ENCODE measurements at places on chromosomes 3 and 15.

GRCh38 chr15:80823995-80824394, 44.8 kb downstream of the CEMIP start:
- DNase-seq: no peak

- DNase-seq: no peak
Measured at GRCh38 chr3:47578691-47579632, at the start of gene CSPG5. TSS of gene CSPG5 (minus strand) at chr3:47578865. CDS start at chr3:47578693, 172 bp downstream.

DNA sequence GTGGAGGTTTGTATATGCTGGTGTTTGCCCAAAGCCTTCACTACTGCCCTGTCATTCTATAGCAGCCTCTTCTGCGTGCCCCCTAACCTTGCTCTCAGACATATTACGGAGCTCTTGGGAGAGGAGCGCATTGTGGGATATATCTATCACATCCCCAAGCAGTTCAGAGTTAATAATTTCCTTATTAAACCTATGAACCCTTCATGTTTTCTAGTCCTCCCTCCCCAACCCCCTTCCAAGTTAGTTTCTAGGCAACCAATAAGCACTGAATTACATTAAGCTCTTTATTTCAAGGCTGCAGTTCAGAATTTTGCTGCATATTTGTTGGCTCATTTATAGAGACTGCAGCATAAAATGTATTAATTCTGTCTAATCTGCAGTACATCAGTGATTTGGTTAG, 57.3 kb upstream of the GRM7 start:
- DNase-seq: no peak

DNA sequence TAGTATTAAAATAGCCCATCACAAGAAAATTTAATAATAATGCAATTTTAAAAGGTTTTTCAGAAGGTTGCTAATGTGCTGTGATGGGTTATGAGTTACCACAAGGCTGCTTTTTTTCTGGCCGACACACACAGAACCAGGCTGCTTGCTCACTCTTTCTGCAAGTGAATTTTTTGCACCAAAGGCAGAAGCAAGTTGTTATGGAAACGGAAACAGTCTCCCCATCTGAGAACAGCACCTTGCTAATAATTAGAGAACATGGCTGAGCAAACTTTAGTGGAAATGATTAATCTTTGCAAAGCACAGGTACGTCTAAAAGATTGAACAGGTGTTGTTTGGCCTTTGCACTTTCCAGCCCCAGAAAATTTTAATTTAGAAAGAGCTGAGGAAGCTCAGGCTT, 51.0 kb downstream of the CACNA2D3 start:
- DNase-seq: no peak

GRCh38 chr15:41926185-41927056, 32.6 kb upstream of the SPTBN5 start:
- no peak for DNase-seq

DNA sequence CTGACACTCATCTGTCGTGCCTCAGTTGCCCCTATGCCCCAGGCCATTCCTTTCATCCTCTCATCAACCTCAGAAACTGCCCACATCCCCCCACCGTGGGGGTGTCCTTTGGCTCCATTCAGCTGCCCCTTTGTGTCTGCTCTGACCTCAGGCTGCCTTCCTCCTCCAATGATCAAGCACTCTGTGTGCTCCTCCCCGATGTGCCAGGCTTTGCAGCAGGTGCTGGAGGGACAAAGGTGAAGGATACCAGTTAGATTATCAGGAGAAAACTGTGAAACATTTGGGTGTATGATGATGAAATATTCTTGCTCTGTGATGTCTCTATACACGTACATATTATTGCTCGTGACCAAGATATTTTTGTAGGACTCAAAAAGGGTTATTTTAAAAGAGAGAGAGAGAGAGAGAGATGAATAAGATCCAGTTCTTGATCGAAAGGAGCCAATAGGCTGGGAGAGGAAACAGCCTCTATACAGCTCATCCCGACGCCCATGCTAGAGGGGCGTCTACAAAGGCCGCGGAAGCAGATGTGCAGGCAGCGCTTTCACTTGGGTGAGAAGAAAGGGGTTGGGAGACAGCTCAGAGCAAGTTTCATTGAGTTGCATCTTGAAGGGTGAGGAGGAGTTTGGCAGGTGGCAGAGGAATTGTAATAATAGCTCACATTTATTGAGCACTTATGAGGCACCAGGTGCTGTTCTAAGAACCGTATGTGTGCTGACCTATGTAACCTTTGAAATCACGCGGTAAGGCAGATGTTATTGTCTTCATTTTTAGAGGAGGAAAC, 28.3 kb upstream of the ADCY5 start:
- DNase-seq: no peak

DNA sequence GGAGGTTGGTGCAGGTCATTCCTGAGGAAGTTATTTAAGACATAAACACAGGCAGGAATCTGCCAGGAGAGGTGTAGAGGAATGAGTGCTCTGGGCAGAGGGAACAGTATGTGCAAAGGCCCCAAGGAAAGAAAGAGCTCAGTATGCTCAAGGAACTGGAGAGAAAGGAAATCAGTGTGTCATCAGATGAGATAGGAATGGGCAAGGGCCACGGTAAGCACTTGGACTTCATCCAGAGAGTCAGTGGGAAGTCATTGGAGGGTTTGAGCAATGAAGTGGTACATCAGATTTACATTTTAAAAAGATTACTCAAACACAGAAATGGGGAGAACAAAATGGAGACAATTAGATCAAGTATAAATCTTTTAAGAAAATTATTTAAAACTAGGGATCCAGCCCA, 272.2 kb downstream of the ADAMTSL3 start:
- no peak for DNase-seq

DNA sequence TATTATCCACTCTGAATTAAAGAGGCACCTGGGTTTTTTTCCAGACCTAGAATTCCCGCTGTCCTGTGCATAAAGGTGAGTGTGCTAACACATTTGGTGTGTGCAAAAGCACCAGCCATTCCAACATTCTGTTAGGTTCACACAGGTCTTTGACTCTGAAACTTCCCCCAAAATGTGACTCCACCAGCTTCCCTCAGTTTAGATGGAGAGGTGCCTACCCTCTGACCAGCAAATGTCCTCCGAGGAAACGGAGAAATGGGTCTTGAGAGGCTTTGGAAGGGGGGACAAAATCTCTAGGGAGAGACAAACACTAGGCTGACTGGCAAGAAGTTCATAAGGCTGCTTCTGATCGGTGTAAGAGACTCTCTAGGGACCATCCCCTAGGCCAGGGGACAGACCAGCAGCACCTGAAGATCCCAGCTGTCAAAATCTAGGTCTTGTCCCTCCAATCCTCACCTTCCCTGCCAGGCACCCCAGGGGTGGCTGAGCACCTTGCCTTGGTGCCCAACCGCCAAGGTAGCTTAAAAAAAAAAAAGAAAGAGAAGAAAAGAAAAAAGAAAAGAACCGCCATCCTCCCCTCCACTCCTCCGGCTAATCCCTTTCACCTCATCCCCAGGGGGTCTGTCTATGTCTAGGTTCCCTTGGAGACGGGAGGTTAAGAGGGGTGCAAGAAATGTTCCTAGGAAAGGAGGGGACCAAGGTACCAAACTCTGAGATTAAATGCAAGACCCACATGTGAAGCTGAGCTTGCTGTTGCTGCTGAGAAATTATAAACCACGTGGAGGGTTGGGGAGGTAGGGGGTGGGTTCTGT, 2.0 kb upstream of the MECOM start:
- no peak for DNase-seq

GRCh38 chr3:195097331-195098255, 173.4 kb downstream of the XXYLT1 start:
- no peak for DNase-seq

GRCh38 chr3:194541483-194541882, 54.7 kb upstream of the ATP13A3 start:
- DNase-seq: no peak

GRCh38 chr3:147680837-147681483, 271.8 kb downstream of the ZIC1 start:
- no peak for DNase-seq

DNA sequence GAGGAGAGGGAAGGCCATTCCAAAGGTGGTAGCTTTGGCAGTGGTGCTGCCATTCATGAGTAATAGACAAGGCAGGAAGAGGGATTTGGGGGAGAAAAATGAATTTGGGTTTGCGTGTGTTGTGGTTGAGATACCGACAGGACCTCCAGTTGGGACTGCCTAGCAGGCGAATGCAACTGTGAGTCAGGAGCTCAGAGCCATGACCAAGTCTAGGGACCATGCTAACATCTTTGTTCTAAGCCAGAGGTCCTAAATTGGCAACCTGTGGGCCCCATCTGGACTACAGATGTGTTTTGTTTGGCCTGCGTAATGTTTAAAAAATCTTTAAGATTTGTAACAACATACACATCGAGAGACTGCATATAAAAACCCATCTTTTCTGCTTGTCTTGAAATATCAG, 61.6 kb downstream of the SAMMSON start:
- DNase-seq: peak; percentile 89

DNA sequence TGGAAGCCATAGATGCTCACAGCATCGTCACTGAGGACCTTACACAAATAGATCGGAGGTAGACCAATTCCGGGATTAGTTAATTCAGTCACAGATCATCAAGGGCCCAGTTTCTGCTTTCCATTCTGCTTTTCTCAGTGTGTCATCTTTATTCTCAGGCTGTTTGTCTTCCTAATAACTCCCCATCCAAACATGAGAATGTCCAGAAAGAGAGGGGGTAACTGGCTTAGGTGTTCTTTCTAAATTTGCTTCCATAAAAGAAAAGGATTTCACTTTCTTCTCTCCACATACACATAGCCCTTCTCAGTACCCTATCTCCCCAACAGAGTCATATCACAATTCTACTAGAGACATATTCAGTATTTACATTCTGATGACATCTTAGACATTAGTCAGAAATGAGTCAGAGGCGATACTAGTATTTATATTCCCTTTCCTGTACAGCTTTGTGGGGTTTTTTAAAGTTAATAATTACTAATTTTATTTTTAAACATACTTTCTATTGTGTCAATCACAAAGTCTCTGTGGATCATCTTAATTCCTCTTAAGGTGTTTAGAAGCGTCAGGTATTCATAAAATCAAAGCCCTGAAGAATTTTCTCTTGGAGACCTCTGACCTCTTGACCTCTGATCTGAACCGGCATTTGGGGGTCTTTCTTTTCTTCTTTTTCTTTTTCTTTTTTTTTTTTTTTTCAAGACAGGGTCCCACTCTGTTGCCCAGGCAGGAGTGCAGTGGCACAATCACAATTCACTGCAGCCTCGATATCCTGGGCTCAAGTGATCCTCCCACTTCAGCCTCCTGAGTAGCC, 24.3 kb upstream of the IL12A start:
- peak; percentile 78 for DNase-seq

GRCh38 chr3:4523710-4524698, 30.9 kb downstream of the ITPR1 start:
- DNase-seq: peak; percentile 31

DNA sequence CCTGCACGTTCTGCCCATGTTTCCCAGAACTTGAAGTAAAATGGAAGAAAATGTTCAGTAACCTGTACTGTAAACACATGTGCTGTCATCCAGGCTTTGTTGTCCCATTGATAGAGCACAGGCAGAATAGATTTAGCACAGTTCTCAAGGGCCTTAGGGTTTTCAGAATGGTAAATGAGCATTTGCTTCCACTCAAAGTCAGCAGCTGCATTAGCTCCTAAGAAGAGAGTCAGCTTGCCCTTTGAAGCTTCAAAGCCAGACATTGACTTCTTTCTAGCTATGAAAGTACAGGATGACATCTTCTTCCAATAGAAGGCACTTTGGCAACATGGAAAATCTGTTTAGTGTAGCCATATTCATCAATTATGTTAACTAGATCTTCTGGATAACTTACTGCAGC, 76.2 kb upstream of the TMEM108 start:
- DNase-seq: no peak

GRCh38 chr3:39468108-39468436, 592 bp downstream of the MOBP start:
- DNase-seq: no peak

- no peak for DNase-seq
Measured at GRCh38 chr3:189301479-189301878, 129.7 kb downstream of the TPRG1 start.

- no peak for DNase-seq
Measured at GRCh38 chr15:87575896-87576473, 680.6 kb downstream of the NTRK3 start.

DNA sequence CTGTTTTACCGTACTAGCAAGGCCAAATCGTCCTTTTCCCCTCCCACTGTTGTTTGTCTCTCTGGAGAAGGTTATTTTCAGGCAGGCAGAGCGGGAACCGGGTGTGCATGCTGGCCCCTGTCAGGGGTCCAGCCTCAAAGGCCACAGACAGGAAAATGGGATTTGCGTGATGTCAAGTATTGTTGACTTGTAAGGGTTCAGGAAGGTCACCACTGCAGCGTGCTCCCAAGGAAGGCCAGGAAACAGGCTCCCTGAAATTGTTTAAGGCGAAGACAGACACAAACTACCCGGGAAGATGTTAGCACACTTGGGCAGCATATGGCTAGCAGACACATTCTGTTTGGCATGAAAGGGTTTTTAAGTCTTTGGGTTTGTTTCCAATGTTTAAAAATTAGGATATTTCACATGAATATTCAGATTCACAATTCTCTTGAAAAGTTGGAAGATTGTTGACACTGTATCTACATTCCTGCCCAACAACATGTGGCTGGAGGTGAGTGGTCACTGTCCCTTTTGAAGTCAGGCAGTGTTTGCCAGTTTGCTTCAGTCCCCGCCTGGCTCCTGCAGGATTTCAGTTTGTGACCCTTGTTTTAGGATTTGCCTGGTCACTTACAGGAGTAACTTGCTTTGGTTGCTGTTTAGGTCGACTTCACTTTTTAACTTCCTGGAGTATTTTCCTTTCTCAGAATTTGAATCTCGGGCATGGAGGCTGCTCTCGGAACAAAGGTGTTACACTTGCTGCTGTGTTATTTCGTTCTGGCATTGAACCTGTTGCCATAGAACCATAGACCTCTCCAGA, 90.4 kb downstream of the BDH1 start:
- no peak for DNase-seq

DNA sequence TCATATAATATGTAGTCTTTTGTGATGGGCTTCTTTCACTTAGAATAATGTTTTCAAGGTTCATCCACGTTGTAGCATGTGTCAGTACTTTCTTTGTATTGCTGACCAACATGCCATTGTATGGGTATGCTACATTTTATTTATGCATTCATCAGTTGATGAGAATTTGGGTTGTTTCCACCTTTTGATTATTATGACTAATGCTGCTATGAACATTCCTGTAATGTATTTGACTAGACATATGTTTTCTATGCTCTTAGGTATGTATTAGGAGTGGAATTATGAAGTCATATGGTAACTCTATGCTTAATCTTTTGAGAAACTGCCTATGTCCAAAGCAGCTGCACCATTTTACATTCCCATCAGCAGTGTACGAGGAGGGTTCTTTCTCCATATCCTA, 3.2 kb upstream of the PODXL2 start:
- DNase-seq: peak; percentile 49

DNA sequence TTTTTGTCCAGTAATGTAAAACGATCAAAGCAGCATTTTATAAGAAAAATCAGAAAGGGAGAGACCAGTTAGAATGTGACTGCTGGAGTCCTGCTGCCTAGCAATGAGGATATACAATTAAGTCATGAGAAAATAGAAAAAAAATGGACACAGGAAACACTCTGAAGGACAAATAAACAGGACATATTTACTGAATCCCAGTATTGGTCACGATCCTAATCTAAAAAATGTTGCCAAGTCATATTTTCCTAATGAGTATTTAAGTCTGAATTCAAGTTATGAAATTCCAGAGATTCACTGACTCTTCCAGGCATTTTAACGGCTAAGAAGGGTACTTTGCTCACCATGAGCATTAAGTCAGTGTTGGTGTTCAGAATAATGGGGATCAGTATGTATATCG, 154.3 kb upstream of the CCDC54 start:
- DNase-seq: peak; percentile 71

- DNase-seq: no peak
Measured at GRCh38 chr3:143182866-143183664, 63.5 kb downstream of the CHST2 start.
